IMR-90 (cell line): ENCODE measurements at places on chromosomes 6 and 20. TPM values are rescaled to one million over a fixed set of nuclear protein-coding genes. Genes with fewer than 3 reads are reported as not detected.
A peak's percentile ranks its signal among the peaks of the same experiment; 100 is the strongest.

MYCT1 gene
- 0.90 and 1.1 TPM in 2 replicates for total RNA-seq

PGC gene
- not detected in 2 replicates for total RNA-seq

OVOL2 gene
- total RNA-seq = not detected in 2 replicates

NOX3 gene
- not detected in 2 replicates for total RNA-seq

STK38 gene
- 9.7 and 10.6 TPM in 2 replicates for total RNA-seq

COX7A2 gene
- 85.8 and 776 TPM in 2 replicates for total RNA-seq

DNA sequence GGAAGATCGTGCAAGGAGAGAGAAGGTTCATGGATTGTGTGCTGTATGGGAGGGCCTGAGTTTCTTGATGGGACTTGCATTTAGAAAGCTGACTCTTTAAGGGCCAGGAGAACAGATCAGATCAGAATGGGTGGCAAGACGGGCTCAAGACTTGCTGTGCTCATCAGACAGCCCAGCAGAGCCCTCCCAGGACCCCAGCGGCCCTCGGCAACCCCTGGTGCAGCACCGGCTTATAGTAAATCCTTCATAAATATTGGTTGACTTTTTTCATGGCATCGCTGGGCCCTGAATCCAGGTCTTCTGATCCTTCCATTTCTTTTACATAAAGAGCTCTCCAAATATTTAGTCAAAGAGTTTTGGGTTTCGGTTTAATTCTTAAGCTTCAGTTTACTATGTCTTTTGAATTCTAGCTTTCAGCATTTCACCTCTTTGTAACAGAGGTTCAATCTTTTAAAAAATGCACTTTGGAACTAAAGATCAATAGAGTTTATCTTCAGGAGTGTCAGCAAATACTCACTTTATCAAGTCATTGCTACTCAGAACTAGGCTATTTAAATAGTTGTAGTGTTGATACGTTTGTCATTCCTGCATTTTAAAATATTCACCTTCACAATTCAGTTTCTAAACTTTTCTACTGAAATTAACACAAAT, 205.6 kb downstream of the ZDHHC14 start:
- no peaks in the 10 kb centered on the region for H3K4me1 ChIP-seq
- H3K27me3 ChIP-seq = no peaks in the 10 kb centered on the region

DNA sequence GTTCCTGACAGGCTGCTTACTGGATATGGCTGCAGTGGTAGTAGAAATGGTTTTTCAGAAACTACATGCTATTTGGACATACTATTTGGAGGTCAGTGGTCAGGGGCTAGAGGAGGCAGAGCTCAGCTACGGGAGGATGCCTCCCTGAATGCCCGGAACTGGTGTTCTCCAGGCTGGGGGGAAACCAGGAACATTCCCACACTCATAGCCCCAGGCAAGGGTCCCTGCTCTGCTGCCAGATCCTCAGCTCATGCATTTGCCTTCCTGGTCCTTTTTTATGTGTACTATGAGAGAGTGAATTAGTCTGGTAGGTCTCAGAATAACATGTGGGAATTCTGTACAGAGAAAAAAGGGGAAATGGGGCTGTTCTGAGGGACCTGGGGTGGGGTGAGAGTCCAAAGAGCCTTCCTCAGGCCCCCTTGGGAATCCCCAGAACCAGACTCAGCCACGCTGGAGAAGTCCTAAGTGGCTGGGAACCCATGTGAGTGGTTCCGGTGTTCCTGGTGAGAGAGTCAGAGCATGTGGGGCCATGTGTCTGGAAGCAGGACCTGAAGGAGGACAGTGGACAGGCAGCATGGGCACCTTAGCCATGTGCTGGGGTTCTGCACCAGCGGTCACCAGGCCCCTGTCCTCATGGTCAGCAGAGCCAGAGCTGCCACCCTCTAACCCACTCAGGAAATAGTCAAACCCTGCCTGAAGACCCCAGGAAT, 58.0 kb upstream of the MYL9 start:
- peaks cover 7% of the 10 kb centered on the region for H3K36me3 ChIP-seq
- no peak overlapping the region for H3K4me3 ChIP-seq
- H3K4me1 ChIP-seq = peaks cover 34% of the 10 kb centered on the region
- H3K27me3 ChIP-seq = no peaks in the 10 kb centered on the region

DNA sequence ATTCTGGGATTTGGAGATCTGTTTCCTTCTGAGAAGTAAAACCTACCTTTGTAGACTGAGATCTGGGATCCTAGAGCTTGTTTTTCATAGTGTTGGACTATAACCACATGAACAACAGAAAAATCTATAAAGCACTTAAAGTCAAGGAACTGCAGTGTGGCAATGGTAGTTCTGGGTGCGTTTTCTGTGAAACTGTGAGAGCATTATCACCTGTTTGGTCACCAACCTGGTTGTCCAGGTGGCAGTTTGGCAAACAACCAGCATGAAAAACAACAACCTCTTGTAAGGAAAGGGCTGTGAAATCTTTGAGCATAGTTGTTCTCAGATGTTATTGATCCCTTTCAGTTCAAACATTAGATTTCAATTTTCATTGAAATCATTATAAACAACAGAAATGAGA, 215.8 kb upstream of the CITED2 start:
- H3K36me3 ChIP-seq = no peaks in the 10 kb centered on the region
- peak overlapping the region; percentile 44; the same call in 1 of the 2 replicates for H3K27ac ChIP-seq
- DNase-seq = no peak
- no peak overlapping the region for H3K4me3 ChIP-seq
- peaks cover 11% of the 10 kb centered on the region for H3K4me1 ChIP-seq
- H3K27me3 ChIP-seq = no peaks in the 10 kb centered on the region

GRCh38 chr6:41022294-41022693, 16.7 kb downstream of the UNC5CL start:
- H3K36me3 ChIP-seq = no peaks in the 10 kb centered on the region
- peaks cover 10% of the 10 kb centered on the region for H3K27me3 ChIP-seq
- H3K4me3 ChIP-seq = no peak overlapping the region
- H3K27ac ChIP-seq = no peak overlapping the region

DNA sequence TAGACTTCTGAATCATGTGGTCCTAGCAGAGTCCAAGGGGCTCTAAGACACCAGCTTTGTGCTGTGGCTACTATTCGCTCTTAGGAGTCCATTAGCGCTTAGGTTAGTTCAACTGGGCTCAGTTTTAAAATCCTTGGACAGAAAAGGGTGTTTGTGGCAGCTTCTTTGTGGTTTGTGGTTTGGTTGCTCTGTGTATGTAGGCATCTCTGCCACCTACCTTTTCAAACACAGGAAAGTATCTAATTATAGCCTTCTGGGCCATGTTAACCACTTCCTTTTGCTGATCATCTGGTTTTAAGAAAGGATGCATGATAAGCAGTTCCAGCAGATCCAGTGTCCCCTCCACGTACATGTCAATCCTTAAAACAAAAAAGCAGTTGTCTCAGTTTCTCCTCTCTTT, 10.8 kb downstream of the GSTA4 start:
- H3K27ac ChIP-seq = no peak overlapping the region
- no peak for DNase-seq
- H3K4me1 ChIP-seq = no peaks in the 10 kb centered on the region
- H3K27me3 ChIP-seq = no peaks in the 10 kb centered on the region
- H3K36me3 ChIP-seq = peaks cover 16% of the 10 kb centered on the region
- no peak overlapping the region for H3K4me3 ChIP-seq

- no peaks in the 10 kb centered on the region for H3K36me3 ChIP-seq
- H3K4me1 ChIP-seq = no peaks in the 10 kb centered on the region; the same call in 1 of the 2 replicates
- no peak overlapping the region for H3K4me3 ChIP-seq
- DNase-seq = no peak
Observed at GRCh38 chr6:12312736-12313135, 22.6 kb downstream of the EDN1 start.

DNA sequence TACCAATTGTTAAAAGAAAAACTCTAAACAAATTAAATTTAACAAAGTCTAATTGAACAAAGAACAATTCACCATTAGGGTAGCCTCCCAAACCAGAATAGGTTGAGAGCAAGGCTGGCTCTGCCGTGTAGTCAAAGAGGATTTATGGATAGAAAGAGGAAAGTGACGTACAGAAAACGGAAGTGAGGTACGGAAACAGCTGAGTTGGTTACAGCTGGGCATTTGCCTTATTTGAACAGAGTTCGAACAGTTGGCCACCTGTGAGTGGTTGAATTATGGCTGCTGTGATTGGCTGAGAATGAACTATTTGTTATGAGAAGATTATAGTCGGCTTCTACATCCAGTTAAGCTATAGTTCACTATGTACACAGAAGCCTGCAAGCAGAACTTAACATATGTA, 18.5 kb upstream of the ISM1 start:
- no peak overlapping the region for H3K27ac ChIP-seq
- no peak for DNase-seq
- H3K27me3 ChIP-seq = no peaks in the 10 kb centered on the region
- H3K4me3 ChIP-seq = no peak overlapping the region

DNA sequence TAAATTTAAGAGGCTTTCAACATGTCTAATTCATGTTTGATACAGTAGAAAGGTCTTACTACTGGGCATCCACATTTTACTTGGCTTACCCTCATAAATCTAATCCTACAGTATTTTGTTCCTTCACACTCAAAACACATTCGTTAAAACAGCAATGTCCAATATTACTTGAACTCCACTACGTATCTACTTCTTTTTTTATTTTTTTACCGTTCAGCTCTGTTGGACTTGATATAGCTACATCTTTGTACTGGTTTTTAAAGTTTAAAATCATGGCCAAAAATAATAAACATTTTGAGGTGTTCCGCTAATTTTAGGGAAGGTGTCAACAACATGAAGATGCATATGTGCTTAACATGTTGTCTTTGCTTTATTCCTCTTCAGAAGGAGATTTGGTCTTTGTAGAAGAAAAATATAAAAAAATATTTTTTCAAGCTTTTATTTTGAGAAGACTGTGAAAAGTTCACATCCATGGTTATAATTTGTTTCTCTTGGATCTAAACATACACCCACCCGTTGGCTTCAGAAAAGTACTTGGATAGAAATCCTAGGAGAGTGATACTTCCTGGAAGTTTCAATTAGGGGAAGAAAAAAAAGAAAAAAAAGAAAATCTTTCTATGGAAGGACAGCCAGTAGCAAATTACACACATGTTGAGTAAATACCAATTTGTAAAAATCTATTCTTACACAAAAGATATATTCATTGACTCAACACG, 71.5 kb downstream of the EPB41L2 start:
- H3K27ac ChIP-seq = no peak overlapping the region
- H3K4me3 ChIP-seq = no peak overlapping the region
- H3K27me3 ChIP-seq = no peaks in the 10 kb centered on the region

DNA sequence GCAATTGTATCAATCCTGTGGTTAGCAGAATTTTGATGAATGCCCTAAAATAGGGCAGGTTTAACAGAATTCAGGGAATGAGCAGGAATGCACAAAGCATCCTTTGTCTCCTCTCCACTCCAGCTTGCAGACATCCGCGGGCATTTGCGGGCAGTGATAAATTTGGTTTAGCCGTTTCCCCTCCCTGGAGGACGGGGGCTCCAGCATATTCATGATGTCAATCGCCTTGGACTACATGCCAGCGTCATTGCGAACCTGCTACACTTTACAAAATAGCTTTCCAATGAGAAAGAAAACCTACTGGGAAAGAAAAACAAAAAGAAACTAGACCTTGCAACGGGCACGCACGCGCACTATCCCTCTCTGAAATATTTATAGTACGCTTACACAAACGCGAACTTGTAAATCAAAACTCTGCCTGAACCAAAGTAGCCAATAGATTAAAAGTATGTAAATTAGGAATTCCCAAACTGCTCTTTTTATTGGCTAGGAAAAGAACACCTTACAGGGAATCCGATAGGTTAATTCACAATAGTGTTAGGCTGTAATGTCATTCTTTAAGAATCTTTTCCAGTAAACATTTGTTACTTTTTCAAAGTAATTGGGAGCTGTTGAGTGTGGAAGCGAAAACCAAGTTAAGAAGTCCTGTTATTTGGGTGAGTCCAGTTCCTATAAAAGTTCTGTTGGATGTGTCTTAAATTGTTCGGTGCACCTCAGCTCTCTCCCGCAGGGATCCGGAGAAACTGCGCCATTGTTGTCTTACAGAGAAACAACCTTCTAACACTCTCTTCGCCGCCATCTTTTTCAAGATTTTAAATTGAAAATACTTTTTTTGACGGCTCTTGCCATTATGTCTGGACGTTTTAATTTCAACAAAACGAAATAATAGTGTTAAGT, 136.7 kb downstream of the HFE start:
- H3K4me3 ChIP-seq = peak overlapping the region; percentile 81
- no peaks in the 10 kb centered on the region for H3K36me3 ChIP-seq
- peak overlapping the region; percentile 96 for H3K27ac ChIP-seq
- no peaks in the 10 kb centered on the region for H3K27me3 ChIP-seq
- peaks cover 8% of the 10 kb centered on the region for H3K4me1 ChIP-seq
- peak; percentile 97 for DNase-seq

GRCh38 chr6:7235712-7236305, 77.2 kb downstream of the SSR1 start:
- peaks cover 31% of the 10 kb centered on the region for H3K36me3 ChIP-seq
- DNase-seq = no peak
- H3K4me1 ChIP-seq = peaks cover 5% of the 10 kb centered on the region
- H3K4me3 ChIP-seq = no peak overlapping the region
- no peak overlapping the region for H3K27ac ChIP-seq

DNA sequence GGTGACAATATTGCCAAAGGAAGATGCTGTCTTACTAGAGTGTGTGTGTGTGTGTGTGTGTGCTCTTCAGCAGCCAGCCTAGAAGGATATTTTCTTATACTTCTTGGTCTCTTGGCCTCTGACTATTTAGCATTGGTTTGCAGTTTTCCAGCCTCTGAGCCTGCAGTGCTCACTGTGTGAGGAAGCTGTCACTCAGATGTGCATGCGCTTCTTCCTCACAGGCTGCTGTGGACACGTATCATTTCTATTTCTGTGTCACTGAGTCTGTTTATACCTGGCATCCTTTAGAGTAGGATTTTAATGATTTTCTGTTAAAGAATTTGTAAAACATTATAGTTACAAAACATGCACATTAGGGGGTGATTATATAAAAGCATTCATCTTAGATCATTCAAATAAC, 83.3 kb downstream of the ALDH8A1 start:
- H3K27me3 ChIP-seq = no peaks in the 10 kb centered on the region; the same call in 1 of the 2 replicates
- no peak overlapping the region for H3K27ac ChIP-seq
- H3K4me3 ChIP-seq = no peak overlapping the region
- DNase-seq = no peak
- H3K36me3 ChIP-seq = no peaks in the 10 kb centered on the region
- H3K4me1 ChIP-seq = peaks cover 2% of the 10 kb centered on the region; the same call in 1 of the 2 replicates

DNA sequence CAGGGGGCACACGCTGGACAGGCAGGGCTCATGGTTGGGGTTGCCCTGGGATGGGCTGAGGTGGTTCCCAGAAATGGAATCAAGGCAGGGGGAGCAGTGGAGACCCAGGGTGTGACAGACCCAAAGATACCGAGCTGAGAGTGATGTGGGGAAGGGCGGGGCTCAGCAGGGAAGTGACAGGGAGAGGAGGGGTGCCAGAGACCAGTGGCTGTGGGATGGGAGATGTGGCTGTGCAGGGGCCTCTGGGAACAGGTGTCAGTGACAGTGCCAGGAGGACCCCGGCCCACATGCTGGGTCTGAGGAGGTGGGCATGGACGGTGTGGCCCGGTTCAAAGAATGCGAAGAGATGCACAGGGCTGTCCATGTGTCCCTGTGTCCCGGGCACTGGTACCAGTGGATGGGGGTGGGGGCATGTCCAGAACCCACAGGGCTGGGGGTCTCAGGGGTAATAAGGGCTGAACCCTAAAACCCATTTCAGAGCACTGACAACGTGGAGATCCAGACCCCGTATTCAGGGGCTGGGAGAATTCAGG, 1.0 kb downstream of the CABLES2 start:
- H3K4me1 ChIP-seq = peaks cover 6% of the 10 kb centered on the region; the same call in 1 of the 2 replicates
- no peaks in the 10 kb centered on the region; the same call in 1 of the 2 replicates for H3K36me3 ChIP-seq
- H3K27ac ChIP-seq = no peak overlapping the region; the same call in 1 of the 2 replicates
- H3K27me3 ChIP-seq = peaks cover 8% of the 10 kb centered on the region; the same call in 1 of the 2 replicates

GRCh38 chr6:112429226-112429625, 82.1 kb downstream of the RFPL4B start:
- H3K36me3 ChIP-seq = no peaks in the 10 kb centered on the region
- no peak overlapping the region for H3K4me3 ChIP-seq
- H3K27ac ChIP-seq = no peak overlapping the region
- H3K27me3 ChIP-seq = no peaks in the 10 kb centered on the region
